ENCODE measurements at places on chromosomes 2 and 18.

DNA sequence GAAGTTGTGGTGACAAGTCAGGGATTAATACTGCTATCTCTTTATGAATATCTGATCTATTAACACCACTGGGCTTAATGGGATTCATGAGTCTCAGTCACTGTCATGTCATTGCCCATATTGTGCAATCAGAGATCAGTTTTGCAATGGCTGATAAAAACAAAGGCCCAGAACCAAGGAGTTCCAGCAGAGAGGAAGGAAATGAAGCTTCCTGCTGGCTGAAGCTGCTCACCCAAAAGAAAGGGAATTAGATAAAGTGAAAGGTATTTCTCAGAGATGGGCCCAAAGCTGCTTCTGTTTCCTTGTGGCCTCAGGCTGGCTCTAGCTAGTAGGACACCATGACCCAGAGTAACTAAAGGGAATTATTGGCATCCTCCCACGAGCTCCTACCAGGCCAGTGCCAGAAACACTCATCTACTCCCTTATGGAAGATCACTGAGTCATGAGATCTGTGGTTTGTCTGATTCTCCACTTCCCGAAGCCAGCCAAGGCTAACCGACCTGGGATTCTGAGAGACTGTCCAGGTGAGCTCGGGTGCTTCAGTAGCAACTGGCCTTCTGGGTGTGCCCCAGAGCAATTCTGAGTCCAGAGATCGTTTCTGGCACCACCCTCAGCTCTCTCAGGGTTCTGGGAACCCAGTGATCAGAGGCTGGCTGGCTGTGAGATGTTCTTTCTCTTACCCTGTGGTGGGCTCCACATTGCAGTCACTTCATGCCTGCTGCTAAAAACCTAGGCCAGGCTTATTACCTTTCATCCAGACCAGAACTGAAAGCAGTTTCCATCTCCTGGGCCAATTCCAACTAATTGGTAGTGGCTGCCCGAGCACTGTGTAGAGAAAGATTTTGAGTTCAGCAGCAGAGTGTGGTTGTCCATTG, 129.5 kb upstream of the PELI1 start:
- no peak for DNase-seq

DNA sequence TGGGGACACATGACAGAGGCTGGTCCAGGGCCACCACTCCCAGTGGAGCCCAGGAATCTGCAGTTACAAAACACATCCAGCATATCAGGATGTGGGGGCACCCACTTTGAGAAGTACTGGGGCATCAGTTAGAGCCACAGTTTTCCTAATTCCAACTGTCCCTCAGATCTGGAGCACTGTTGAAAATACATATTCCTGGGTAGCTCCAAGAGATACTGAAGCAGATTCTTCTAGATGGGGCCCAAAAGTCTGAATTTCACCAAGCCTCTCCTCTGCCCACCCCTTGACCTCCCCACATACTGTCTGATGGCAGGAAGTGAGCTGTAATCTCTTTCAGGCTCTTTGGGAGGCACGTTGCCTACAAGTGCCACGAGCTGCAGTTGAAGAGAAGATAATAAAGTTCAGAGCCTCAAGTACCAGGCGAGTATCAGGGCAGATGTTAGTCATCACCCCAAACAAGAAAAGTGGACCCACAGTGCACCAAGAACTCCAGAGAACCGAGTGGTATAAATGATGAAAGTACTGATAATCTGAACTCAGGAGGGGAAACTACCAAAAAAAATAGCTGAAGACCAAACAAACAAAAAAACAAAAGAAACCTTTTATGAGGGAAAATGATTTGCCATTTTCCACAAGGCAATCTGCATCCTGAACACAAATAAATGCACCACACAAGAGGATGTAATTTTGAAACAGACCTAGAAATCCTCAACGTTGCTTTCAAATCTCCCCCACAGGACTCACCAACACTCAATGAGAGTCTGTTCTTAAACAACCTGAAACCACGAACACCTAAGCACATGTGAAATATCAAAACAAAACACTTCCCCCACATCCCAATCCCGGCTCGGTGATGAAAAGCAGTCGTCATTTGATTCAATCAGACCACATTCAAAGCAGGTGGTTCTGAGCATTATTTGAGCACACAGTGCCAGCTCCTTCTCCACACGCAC, 98.7 kb downstream of the TCF4 start:
- no peak for DNase-seq

- no peak for DNase-seq
These were observed 199.8 kb upstream of the NRP2 start for GRCh38 chr2:205482399-205483081.

DNA sequence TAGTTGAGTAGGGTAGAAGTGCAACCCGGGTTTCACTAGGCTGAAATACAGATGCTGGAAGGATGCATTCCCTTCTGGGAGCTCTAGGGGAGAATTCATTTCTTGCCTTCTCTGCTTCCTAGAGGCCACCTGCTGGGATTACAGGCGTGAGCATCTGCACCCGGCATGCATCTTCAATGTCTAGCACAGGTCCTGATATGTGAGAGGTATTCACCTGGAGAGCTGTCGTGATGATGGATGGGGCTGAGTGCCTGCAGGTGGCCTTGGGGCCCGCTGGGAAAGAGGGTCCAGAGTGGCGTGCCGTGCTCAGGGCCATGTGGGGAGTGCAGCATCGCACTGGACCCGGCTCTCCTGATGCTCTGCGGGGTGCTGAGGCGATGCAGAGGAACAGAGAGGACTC, 6.6 kb upstream of the NTSR2 start:
- DNase-seq, result peak; percentile 55

- peak; percentile 41 for DNase-seq
These were observed 211.5 kb upstream of the RAB6C start for GRCh38 chr2:129768036-129768386.

GRCh38 chr2:61911510-61911909, 6.0 kb downstream of the COMMD1 start:
- no peak for DNase-seq

DNA sequence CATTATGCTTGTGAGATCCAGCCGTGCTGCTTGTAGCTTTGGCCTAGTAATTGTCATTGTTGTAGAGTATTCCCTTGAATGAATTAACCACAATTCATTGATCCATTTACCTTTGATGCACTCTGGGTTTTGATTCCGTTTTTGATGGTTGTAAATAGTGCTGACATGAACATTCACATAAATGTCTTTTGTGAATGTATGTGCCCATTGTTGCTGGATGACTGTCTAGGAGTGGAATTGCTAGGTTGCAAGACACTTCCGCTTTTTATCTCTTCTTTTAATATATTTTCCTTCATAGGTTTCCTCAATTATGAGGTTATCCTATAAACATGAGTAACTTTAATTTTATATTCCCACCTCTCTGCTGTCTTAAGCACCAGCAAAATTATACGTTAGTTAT, 104.8 kb upstream of the CCDC68 start:
- DNase-seq, result no peak

- peak; percentile 35 for DNase-seq
These were observed 27.2 kb downstream of the PXDN start for GRCh38 chr2:1717113-1717512.

DNA sequence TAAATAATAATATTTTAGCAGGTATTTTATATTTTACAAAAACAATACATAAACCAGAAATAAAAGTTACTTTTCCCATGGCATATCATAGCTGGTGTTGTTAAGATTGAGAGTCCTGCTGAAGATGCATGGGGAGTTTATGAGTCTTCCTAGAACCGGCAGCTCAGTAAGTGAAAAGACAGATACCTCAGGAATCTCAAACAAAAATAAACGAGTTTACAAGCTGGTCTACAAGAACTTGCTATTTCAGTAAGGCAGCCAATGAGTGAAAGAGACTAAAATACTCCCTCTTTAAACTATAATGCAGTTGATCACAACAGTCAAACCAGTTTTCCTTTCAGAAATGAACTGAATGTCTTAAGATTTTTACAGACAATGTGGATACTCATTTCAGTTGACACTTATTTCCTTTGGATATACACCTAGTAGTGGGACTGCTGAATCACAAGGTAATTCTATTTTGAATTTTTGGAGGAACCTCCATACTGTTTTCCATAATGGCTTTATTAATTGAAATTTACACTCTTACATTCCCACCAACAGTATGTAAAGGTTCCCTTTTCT, 8.9 kb downstream of the GAREM1 start:
- no peak for DNase-seq

- no peak for DNase-seq
These were observed at the start of gene OBSL1 for GRCh38 chr2:219571311-219572236. Gene OBSL1 (minus strand): TSS chr2:219571539. CDS start chr2:219571232, 307 bp downstream.

GRCh38 chr2:236236559-236237452, 27.4 kb downstream of the ASB18 start:
- no peak for DNase-seq

DNA sequence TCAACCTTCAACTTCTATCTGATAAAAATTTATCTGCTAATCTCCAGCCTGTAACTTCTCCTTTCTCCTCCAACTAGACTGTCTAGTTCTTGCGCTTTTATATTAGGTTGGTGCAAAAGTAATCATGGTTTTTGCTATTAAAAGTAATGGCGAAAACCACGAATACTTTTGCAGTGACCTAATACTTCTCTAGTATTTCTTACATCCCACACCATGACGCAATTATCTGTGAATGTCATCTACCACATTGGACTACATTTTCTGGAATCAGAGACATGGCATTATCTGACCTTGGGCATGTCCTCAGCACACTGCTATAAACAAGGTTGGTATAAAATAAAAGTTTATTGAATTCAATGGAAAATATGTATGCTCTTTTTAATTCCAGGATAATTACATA, 370.2 kb upstream of the LYPD1 start:
- DNase-seq, result no peak

- no peak for DNase-seq
These were observed 1.2 kb upstream of the IMPA2 start for GRCh38 chr18:11980163-11980493.

GRCh38 chr2:71846669-71847291, 300.9 kb downstream of the CYP26B1 start:
- peak; percentile 62 for DNase-seq

GRCh38 chr2:55887351-55887750, 36.2 kb downstream of the EFEMP1 start:
- no peak for DNase-seq

- no peak for DNase-seq
These were observed 106.2 kb upstream of the ZFP36L2 start for GRCh38 chr2:43332653-43333052.

DNA sequence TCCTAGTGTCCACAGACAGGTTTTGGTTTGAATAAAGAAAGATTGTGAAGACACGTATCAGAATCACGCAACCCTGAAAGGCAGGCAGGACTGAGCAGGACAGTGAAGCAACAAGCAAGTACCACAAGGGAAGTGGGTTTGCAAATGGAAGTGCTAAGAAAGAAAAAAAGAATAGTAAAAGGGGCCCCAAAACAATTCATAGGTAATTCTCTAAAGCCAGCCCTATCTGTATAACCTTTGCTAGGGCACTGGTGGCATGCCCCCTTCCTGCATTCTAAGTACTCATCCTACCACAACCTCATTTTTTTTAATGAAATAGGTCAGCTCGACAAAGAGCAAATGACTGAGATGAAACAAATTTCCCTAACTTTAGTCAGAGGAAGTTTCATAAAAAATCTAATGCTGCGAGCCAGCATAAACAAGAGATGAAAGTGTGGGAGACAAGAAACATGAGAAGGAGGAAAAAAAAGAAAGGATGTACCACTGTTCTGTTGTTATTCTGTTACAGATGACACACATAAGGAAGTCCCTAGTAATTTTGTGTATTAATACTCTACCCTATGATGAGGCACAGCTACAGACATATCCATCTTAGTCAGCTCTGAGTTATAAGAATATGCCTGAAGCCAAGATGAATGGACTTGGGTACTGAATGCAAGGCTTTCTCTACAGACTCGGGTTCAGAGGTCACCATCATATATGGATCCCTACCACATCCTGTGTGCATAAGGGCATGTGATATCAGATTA, 32.2 kb downstream of the IKZF2 start:
- DNase-seq, result no peak

GRCh38 chr2:101988541-101988940, 3.2 kb upstream of the IL1R2 start:
- DNase-seq, result no peak

DNA sequence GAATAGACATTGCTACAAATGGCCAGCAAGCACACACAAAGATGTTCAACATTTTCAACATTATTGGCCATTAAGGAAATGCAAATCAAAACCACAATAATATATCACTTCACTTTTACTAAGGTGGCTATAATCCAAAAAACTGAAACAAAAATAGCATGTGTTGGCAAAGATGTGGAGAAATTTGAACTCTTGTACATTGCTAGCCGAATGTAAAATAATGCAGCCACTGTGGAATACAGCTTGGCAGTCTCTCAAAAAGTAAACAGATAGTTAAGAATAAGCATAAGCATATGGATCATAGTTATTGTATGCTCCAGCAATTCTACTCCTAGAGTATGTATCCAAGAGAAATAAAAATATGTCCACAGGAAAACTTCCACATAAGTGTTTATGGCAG, 192.5 kb downstream of the EN1 start:
- no peak for DNase-seq

GRCh38 chr18:58761970-58762780, 90.9 kb downstream of the MALT1 start:
- peak; percentile 87 for DNase-seq

DNA sequence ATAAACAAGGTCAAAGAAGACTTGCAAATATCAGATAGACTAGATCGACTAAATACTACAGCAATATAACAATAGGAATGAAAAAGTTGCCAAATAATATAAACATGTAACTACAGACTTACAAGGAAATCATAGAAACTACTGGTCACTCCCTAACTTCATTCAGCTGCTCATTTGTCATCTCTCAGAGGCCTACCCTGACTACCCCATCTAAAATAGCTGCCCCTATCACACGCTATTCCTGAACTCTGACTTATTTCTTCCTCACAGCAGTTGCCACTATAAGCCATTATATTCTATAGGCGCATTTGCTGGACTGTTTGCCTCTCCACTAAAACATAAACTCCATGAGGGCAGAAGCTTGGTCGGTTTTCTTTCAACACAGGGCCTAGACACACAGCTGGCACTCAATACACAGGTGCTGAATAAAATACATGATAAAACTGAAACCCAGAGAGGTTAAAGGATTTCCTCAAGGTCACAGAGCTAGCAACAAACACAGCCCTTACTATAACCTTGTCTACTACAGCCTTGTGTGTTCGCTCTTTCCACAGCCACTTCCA, 1.8 kb downstream of the STRN start:
- DNase-seq, result no peak

- no peak for DNase-seq
These were observed 38.5 kb downstream of the ANKRD12 start for GRCh38 chr18:9175115-9175514.

- DNase-seq, result no peak
These were observed 42.0 kb downstream of the FAM161A start for GRCh38 chr2:61811821-61812220.

DNA sequence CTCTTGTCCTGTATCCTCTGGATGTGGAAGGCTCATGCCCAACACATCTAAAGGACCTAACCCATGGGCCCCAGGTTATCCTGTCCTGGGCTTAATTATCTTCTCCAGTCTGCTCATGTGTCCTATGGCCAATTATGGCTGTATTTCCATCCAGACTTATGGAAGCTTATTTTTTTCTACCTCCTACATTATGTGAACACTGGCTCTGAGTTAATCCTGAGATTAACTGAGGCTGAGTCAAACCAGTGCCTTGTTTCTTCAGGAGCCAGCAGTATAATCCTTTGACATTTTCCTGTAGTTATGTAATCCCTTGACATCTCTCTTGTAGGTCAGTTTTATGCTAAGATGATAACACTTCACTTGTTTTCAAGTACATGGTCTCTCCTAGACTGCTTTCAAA, 213.6 kb downstream of the PMAIP1 start:
- DNase-seq, result no peak

Data from mesenteric fat pad (tissue), 1 donor.